Calu3 (cell line): ENCODE measurements at places on chromosomes 2 and 18.

GRCh38 chr2:132549935-132550670, 119.9 kb downstream of the LYPD1 start:
- DNase-seq = no peak

- no peak for DNase-seq
Observed at GRCh38 chr18:44321868-44322590, 358.7 kb upstream of the SETBP1 start.

DNA sequence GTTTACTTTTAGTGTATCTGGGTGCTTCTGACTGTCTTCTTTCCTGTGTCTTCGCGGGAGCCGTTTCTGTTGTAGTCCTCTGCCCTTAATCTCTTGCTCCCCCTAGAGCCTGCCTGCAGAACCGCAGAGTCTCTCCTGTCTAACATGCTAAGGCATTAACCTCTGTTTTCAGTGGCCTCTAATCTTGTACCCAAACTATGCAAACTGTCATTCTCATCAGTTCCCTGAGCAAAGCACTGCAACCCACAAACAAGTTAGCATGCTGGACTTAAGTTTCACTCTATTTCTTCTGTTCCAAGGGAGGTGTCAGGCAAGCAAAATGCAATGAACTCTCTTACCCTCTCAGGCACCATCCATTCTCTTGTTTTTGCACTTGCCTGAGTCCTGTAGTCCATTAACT, 138.4 kb downstream of the OTX1 start:
- DNase-seq = peak; percentile 68

DNA sequence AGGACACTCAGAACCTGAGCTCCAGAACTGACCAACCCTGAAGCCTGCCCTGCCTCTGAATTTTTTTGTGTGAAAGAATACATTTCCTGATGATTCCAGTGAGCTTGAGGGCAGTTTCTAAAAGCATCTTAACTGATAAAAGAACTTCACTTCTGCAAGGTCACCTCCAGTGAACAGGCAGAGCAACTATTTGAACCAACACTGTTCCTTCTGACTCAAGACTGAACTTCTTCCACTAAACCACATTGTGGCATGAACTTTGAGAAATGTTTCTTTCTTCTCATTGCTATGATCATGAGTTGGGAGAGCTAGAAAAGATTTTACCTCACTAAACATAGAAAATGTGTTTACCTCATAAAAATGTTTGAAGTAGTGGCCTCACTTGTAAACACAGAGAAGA, 83.8 kb upstream of the SERTAD2 start:
- no peak for DNase-seq
